ENCODE measurements at places on chromosomes 16 and 17. TPM values are rescaled to one million over a fixed set of nuclear protein-coding genes. Genes with fewer than 3 reads are reported as not detected.

The QPRT gene
- total RNA-seq: 101 TPM

The CTF1 gene
- total RNA-seq: 3.8 TPM

The SUMO2 gene
- total RNA-seq: 632 TPM

The CCL17 gene
- total RNA-seq: not detected

The MT1A gene
- total RNA-seq: not detected

The MYO15A gene
- 1.7 TPM for total RNA-seq

The SMIM22 gene
- total RNA-seq: not detected

The NOD2 gene
- 0.46 TPM for total RNA-seq

The TMEM92 gene
- 35.8 TPM for total RNA-seq

The CCL11 gene
- total RNA-seq: not detected

The MMP28 gene
- not detected for total RNA-seq

The GLP2R gene
- not detected for total RNA-seq

DNA sequence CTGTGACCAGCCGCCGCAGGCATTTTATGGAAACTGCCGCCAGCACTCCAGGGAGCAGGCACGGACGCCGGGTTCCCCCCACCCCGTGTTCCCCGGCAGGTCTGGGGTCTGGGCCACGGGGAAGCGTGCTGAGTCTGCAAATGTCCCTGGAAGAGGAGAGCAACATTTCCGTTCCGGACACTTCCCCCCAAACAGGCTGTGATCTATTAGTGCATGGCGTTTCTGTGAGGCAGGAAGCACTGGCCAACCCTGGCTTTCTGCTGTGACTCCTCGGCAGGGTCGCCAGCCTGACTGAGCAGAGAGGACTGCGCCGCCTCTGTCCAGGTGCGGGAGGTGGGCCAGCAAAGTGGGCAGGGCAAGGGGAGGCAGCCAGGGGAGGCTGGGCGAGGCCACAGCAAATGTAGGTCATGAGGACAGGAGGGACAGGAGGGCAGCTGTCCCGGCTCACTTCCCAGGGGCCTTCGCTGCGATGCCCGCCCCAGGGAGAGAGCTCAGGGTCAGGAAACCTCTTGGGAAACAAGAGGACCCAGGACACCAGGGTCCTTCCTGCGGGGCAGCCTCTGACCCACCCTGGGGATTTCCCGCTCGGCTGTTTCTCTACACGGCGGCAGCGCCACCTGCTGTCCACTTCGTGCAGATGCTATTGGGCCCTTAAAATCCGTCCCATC is 9.5 kb downstream of the FOXF1 start:
- peaks cover 71% of the 10 kb centered on the region for H3K27me3 ChIP-seq
- peak; percentile 87 for DNase-seq
- no peak overlapping the region for H3K27ac ChIP-seq
- H3K4me1 ChIP-seq: peaks cover 3% of the 10 kb centered on the region
- no peak overlapping the region for H3K4me3 ChIP-seq
- H3K36me3 ChIP-seq: no peaks in the 10 kb centered on the region

DNA sequence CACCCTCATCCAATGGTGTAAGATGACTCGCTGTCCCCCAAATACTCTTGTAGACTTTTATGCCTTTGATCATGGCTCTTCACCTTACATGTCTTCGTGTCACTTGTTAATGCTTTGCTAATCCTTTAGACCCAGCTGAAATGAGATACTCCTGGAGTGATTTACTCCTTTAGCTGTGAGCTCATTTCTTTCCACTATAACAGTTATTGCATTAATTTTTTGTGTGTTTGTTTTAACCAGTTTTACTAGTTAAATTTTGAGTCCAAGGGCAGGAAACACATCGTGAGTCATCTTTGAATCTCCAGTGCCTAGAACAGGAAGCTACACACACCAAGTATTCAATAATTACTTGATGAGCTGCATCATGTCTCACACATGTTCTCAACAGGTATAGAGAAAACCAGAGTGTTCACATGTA is 6.5 kb upstream of the CTCF start:
- H3K36me3 ChIP-seq: no peaks in the 10 kb centered on the region
- no peaks in the 10 kb centered on the region for H3K27me3 ChIP-seq
- DNase-seq: no peak
- H3K4me1 ChIP-seq: no peaks in the 10 kb centered on the region

- H3K4me1 ChIP-seq: peaks cover 6% of the 10 kb centered on the region
- DNase-seq: no peak
- H3K4me3 ChIP-seq: no peak overlapping the region
- H3K27me3 ChIP-seq: no peaks in the 10 kb centered on the region
Observed at GRCh38 chr17:30337393-30337999, 3.6 kb upstream of the TMIGD1 start.

GRCh38 chr16:2702438-2702825 is 17.6 kb downstream of the PRSS27 start:
- H3K27me3 ChIP-seq: no peaks in the 10 kb centered on the region
- H3K4me3 ChIP-seq: no peak overlapping the region
- H3K36me3 ChIP-seq: peaks cover 25% of the 10 kb centered on the region
- no peaks in the 10 kb centered on the region for H3K4me1 ChIP-seq
- H3K27ac ChIP-seq: no peak overlapping the region

DNA sequence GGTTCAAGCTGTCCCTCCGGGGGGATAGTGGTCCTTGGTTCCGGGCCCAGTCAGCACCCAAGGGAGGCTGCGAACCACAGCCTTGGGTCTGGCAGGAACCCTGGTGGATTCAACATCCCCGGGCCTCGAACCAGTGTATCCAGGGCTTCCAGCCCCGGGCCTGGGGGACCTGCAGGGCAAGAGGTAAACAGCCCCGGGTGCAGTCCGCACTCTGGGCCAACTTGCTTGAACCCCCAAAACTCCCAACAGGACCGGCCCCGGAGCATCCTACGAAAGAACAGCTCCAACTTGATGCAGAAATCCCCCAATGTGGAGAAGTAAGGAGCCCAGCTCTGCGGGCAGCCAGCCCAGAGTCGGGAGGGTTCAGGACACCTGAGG is 1.5 kb upstream of the NEURL4 start:
- no peaks in the 10 kb centered on the region for H3K27me3 ChIP-seq
- H3K4me3 ChIP-seq: peak overlapping the region; percentile 82
- no peak for DNase-seq
- H3K36me3 ChIP-seq: peaks cover 6% of the 10 kb centered on the region

DNA sequence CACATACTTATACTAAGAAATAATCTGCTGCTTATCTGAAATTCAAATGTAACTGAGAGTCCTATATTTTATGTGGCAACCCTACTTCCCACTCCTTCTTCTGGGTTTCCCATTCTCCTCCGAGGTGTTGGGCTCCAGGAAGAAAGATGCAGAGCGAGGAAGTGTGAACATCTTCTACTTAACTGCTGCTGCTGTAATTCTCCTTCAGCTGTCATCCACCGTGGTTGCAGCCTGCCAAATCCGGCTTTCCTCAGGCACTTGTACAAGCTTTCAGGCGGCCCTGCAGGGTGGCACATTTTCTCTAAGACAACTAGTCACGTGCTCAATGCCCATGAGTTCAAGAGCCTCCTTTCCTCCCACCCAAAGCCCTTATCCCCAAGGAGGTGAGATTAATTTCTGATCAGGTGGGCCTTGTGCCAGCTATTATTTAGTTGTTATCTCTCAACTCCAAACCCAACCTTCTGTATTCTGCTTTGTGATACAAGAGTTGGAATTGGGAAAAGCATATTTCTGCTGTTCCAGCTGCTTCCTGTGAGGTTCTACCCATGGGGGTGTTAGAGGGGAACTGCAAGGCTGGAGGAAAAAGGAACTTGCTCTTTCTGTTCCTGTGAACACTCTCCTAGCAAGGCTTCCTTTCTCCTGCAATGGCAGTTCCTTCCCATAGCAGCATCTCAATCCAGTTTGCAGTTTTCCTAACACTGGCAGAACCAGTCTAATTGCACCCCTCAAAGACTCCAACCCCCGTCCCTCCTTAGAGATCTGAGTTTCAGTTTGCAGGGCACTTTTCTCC is 67.6 kb upstream of the RBBP6 start:
- no peak overlapping the region for H3K4me3 ChIP-seq
- H3K36me3 ChIP-seq: no peaks in the 10 kb centered on the region
- H3K4me1 ChIP-seq: no peaks in the 10 kb centered on the region
- H3K27ac ChIP-seq: no peak overlapping the region

- DNase-seq: no peak
- no peaks in the 10 kb centered on the region for H3K4me1 ChIP-seq
- H3K4me3 ChIP-seq: no peak overlapping the region
- H3K36me3 ChIP-seq: peaks cover 84% of the 10 kb centered on the region
- no peak overlapping the region for H3K27ac ChIP-seq
Observed at GRCh38 chr17:82256242-82256885, 17.1 kb downstream of the CSNK1D start.

GRCh38 chr17:8939496-8940334 is 25.8 kb downstream of the PIK3R5 start:
- peak; percentile 67 for DNase-seq
- no peak overlapping the region for H3K27ac ChIP-seq
- no peak overlapping the region for H3K4me3 ChIP-seq
- no peaks in the 10 kb centered on the region for H3K4me1 ChIP-seq
- no peaks in the 10 kb centered on the region for H3K27me3 ChIP-seq
- no peaks in the 10 kb centered on the region for H3K36me3 ChIP-seq

GRCh38 chr16:11238272-11239202 is 17.5 kb downstream of the SOCS1 start:
- H3K27ac ChIP-seq: no peak overlapping the region
- H3K4me1 ChIP-seq: no peaks in the 10 kb centered on the region
- H3K27me3 ChIP-seq: no peaks in the 10 kb centered on the region
- DNase-seq: peak; percentile 69

- H3K36me3 ChIP-seq: no peaks in the 10 kb centered on the region
- no peaks in the 10 kb centered on the region for H3K27me3 ChIP-seq
- no peak overlapping the region for H3K27ac ChIP-seq
- H3K4me3 ChIP-seq: no peak overlapping the region
Observed at GRCh38 chr16:26643519-26643918, 423.2 kb upstream of the C16orf82 start.

- H3K4me1 ChIP-seq: peaks cover 3% of the 10 kb centered on the region
- no peak overlapping the region for H3K27ac ChIP-seq
- DNase-seq: no peak
- H3K27me3 ChIP-seq: no peaks in the 10 kb centered on the region
Observed at GRCh38 chr17:55407641-55408566, 13.7 kb downstream of the MMD start.

DNA sequence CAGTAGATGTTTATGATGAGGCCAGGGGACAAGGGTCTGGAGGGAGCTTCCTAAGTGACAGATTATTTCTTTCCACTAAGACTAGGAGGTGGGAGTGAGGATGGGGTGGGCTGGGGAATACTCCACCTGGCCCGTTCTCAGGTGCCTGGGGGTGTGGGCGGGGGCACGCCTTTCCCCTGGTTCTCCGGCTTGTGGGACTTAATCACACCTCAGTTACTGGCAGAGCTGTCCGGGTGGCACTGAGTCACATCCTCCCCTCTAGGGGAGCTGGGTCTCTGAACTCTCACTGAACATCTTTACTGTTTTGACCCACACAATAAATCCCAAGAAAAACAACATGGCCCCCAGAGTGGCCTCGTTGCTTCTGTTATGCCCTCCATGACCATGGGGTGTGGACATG is 332.8 kb downstream of the MAF start:
- peak; percentile 29 for DNase-seq
- no peak overlapping the region for H3K4me3 ChIP-seq
- H3K27me3 ChIP-seq: no peaks in the 10 kb centered on the region
- no peak overlapping the region for H3K27ac ChIP-seq
- H3K4me1 ChIP-seq: peaks cover 3% of the 10 kb centered on the region
- no peaks in the 10 kb centered on the region for H3K36me3 ChIP-seq

GRCh38 chr16:62816971-62817519 is 780.8 kb upstream of the CDH8 start:
- no peaks in the 10 kb centered on the region for H3K27me3 ChIP-seq
- H3K36me3 ChIP-seq: no peaks in the 10 kb centered on the region
- peak overlapping the region; percentile 67 for H3K27ac ChIP-seq
- H3K4me3 ChIP-seq: no peak overlapping the region
- no peaks in the 10 kb centered on the region for H3K4me1 ChIP-seq

DNA sequence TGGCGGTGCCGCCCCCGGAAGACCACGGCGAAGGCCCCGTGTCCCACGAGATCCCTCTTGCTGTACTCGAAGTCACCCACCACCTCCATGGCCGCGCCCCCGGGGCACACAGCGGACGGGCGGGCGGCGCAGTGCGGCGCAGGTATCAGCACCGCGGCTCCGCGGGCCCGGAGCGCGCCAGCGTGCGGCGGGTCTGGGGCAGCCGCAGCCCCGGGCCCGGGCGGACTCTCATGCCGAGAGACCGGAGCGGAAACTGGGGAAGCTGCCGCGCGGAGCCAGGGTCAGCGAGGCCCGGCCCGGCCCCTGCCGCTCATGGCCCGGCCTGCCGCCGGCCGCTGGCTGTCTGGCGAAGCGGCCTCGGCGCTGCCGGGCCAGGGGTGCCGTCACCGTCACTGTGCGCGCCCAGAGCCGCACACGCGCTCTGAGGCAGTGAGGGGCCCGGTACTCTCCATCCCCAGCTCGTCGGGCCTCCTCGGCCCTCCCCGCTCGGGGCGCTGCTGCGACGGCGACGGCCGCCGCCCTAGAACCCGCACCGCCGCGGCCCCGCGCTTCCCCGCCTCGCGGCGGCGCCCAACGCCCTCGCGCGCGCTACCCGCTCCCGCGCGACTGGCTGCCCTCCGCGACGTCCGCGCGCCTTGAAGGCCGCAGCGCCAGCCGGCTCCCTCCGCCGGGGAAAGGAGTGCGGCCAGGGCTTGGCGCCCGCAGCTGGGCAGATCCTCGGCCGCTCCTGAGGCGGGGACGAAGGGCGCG is at the start of gene ULK2:
Gene ULK2 (minus strand): TSS at position 608 of the 750 bp plus-strand sequence. CDS start 519 bp downstream, at position 89.
- H3K36me3 ChIP-seq: peaks cover 6% of the 10 kb centered on the region
- no peaks in the 10 kb centered on the region for H3K27me3 ChIP-seq
- H3K27ac ChIP-seq: peak within 1 kb of the TSS; percentile 73
- peak; percentile 92 for DNase-seq
- H3K4me3 ChIP-seq: peak within 1 kb of the TSS; percentile 92

GRCh38 chr17:81019563-81020442 is 15.1 kb upstream of the BAIAP2 start:
- no peak overlapping the region for H3K4me3 ChIP-seq
- H3K27ac ChIP-seq: peak overlapping the region; percentile 10
- no peaks in the 10 kb centered on the region for H3K36me3 ChIP-seq
- no peaks in the 10 kb centered on the region for H3K27me3 ChIP-seq
- DNase-seq: no peak

DNA sequence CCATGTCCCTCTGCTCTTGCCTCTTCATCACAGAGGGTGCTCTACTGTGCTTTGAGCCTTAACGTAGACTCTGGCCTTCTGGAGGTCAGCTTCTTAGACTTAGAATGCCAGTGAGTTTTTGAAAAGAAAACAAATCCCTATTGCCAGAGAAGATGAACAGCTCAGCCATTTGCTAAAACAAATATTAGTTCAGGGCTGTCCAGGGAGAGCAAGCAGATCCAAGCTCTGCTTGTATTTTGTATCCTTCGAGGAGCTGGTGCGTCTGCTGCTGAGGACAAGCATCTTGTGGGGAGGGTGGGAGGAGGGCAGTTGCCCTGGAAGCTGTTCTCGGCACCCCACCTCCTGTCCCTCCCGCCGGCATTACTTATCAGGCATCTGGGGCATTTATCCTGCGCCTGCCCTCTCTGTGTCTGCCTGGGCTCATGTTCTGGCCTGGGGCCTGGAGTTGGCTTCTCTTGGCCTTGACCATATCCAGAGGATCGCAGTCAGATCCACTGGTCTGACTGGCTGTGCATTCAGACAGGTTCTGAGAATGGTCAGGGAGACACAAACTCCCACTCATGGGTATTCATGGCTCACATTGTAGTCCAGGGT is 173.1 kb upstream of the NLRP1 start:
- H3K4me3 ChIP-seq: no peak overlapping the region
- H3K27me3 ChIP-seq: no peaks in the 10 kb centered on the region
- no peak overlapping the region for H3K27ac ChIP-seq

GRCh38 chr17:63647065-63647725 is 25.0 kb downstream of the MAP3K3 start:
- no peaks in the 10 kb centered on the region for H3K4me1 ChIP-seq
- H3K27ac ChIP-seq: no peak overlapping the region
- H3K27me3 ChIP-seq: no peaks in the 10 kb centered on the region
- peaks cover 14% of the 10 kb centered on the region for H3K36me3 ChIP-seq

GRCh38 chr17:28346746-28347246 is 10.5 kb downstream of the POLDIP2 start:
- no peak overlapping the region for H3K4me3 ChIP-seq
- H3K27me3 ChIP-seq: no peaks in the 10 kb centered on the region
- peak; percentile 73 for DNase-seq
- peaks cover 9% of the 10 kb centered on the region for H3K4me1 ChIP-seq
- peaks cover 95% of the 10 kb centered on the region for H3K36me3 ChIP-seq

Data from endodermal cell (in vitro differentiated cells).